MCF 10A (cell line): ENCODE measurements at places on chromosomes 2 and 18. TPM values are rescaled to one million over a fixed set of nuclear protein-coding genes. Genes with fewer than 3 reads are reported as not detected.

- DNase-seq, result no peak
Measured at GRCh38 chr2:112776113-112776512, 8.2 kb downstream of the IL1A start.

DNA sequence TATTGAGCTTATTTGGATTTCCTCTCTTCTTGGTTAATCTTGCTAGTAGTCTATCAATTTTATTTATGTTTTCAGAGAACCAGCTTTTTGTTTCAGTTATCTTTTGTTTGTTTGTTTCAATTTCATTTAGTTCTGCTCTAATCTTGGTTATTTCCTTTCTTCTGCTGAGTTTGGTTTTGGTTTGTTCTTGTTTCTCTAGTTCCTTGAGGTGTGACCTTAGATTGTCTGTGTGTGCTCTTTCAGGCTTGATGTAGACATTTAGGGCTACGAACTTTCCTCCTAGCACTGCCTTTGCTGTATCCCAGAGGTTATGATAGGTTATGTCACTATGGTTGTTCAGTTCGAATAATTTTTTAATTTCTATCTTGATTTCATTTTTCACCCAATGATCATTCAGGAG is 141.6 kb downstream of the ZNF236 start:
- DNase-seq, result no peak

GRCh38 chr2:74297391-74297790 is 45.8 kb downstream of the SLC4A5 start:
- no peak for DNase-seq

- peak; percentile 18 for DNase-seq
Measured at GRCh38 chr2:11348209-11348749, 3.8 kb upstream of the ROCK2 start.

GRCh38 chr2:219628235-219628985 is 980 bp downstream of the SLC4A3 start:
- no peak for DNase-seq

- no peak for DNase-seq
Measured at GRCh38 chr2:3034396-3034795, 343.2 kb downstream of the EIPR1 start.

- peak; percentile 66 for DNase-seq
Measured at GRCh38 chr2:129923265-129924091, 56.0 kb upstream of the RAB6C start.

- no peak for DNase-seq
Measured at GRCh38 chr2:16481351-16481750, 184.3 kb downstream of the CYRIA start.

DNA sequence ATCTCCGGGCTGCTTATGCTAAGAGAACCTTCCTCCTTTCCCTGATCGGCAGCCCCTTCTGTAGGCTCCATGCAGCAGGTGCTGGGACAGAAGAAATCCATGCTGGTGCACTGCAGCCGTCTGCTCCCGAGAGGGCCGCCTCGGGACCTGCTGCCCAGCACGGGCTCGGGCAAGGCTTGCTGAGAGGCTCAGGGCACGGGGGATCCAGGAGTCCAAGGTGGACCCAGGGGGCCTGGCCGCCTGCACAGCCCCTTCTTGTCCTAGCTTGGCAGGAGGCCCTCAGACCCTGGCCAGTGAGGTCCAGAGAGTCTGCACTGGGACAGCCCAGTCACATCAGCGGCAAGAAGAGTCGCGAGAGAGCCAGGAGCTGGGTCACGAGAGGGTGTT is 13.3 kb upstream of the DUSP2 start:
- no peak for DNase-seq

GRCh38 chr2:216133397-216133796 is 24.2 kb downstream of the XRCC5 start:
- DNase-seq, result no peak

NYAP2 gene
- not detected in 2 replicates for total RNA-seq

CCDC74A gene
- 0.32 and 1.1 TPM in 2 replicates for total RNA-seq

DSEL gene
- 14.9 and 19.0 TPM in 2 replicates for total RNA-seq

CHRND gene
- total RNA-seq, result not detected in 2 replicates

IFIH1 gene
- 4.5 and 7.2 TPM in 2 replicates for total RNA-seq
